Breast epithelium (tissue), 4 donors: ENCODE measurements at places on chromosomes 12 and 14. TPM values are rescaled to one million over a fixed set of nuclear protein-coding genes. Genes with fewer than 3 reads are reported as not detected.

TULP3 gene
- 20.8 TPM for total RNA-seq

GRCh38 chr12:78824918-78825317, 39.7 kb upstream of the SYT1 start:
- no peak for DNase-seq
- no peaks in the 10 kb centered on the region for H3K36me3 ChIP-seq
- H3K27me3 ChIP-seq: no peaks in the 10 kb centered on the region
- no peak overlapping the region for H3K27ac ChIP-seq

DNA sequence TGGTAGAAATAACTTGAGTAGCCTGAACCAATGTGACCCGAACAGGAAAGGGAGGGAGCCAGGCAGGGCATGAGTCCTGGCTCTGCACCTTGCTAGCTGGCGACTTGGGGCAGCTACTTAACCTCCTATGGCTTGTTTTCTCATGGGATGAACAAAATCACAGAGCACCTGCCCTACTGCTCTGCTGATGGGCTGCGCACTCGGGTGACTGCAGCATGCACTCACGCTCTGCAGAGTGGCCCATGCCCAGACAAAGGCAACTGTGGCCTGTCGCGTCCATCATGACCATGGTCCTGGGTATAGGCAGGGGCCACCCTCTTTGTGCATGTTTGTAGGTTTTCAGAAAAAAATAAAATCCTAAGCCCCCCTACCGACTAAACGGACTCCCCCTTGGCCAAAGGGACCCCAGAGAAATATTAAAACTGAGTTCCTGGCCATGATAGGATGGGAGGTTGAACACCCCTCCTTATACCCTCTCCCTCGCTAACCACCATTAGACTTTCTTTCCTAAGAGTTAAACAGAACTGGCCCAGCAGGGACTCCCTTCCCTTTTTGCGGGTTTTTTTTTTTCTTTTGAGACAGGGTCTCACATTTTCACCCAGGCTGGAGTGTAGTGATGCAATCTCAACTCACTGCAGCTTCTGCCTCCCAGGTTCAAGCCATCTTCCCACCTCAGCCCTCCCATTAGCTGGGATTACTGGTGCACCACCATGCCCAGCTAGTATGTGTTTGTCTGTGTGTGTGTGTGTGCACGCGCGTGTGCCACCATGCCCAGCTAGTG, 32.5 kb downstream of the VWF start:
- no peak overlapping the region for H3K4me3 ChIP-seq
- no peaks in the 10 kb centered on the region for H3K36me3 ChIP-seq
- H3K4me1 ChIP-seq: peaks cover 7% of the 10 kb centered on the region
- no peak overlapping the region for H3K27ac ChIP-seq

DNA sequence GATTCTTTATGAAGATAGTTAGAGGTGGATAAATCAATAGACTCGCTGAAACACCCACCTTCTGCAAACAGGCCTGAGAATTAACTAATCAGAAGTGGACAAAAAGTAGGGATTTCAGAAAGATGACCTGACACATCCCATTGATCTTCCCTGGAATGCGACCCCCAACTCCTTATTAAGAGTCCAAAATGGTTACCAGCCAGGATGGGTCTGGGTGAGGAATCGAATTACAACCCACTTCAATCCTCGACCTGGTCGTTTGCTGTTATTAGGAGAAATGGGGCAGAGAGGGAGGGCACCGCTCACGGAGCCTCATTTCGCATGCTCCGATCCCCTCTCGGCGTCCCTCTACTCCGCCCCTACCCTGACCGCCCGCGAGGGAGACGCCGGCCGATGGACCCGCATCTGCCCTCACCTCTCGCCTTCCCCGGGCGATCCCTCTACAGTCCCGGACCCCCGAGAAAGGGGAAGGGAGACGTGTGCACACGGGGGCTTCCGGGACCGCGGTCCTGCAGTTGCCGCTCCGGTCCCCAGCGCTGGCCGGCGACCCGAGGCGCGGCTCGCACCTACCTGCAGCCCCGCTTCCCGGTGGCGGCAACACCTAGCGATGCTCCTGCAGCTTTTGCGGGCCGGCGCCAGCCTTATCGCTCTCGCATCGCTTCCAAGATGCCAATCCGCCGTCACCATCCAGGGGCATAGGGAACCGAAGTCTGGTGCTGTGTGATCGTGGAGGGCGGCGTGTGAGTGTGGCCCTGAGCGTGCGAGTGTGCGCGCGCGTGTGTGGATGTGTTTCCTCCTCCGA, 69.3 kb upstream of the USP15 start:
- H3K36me3 ChIP-seq: no peaks in the 10 kb centered on the region
- peaks cover 5% of the 10 kb centered on the region for H3K4me1 ChIP-seq
- H3K27ac ChIP-seq: no peak overlapping the region
- no peak for DNase-seq
- H3K4me3 ChIP-seq: peak overlapping the region; percentile 43

GRCh38 chr12:110316861-110317260, 35.8 kb downstream of the ATP2A2 start:
- no peaks in the 10 kb centered on the region for H3K36me3 ChIP-seq
- H3K4me3 ChIP-seq: no peak overlapping the region
- H3K4me1 ChIP-seq: no peaks in the 10 kb centered on the region

DAO gene
- total RNA-seq: not detected

GRCh38 chr12:65162609-65163008, 6.8 kb upstream of the LEMD3 start:
- no peaks in the 10 kb centered on the region for H3K36me3 ChIP-seq
- H3K4me1 ChIP-seq: no peaks in the 10 kb centered on the region
- no peak overlapping the region for H3K27ac ChIP-seq
- no peak for DNase-seq
- no peak overlapping the region for H3K4me3 ChIP-seq
- no peaks in the 10 kb centered on the region for H3K27me3 ChIP-seq

GRCh38 chr14:68135566-68135965, 316.0 kb downstream of the RAD51B start:
- H3K4me1 ChIP-seq: no peaks in the 10 kb centered on the region
- no peaks in the 10 kb centered on the region for H3K27me3 ChIP-seq
- no peaks in the 10 kb centered on the region for H3K36me3 ChIP-seq
- peak overlapping the region; percentile 44 for H3K27ac ChIP-seq
- H3K4me3 ChIP-seq: no peak overlapping the region

GRCh38 chr14:105888784-105889665, 362.6 kb downstream of the TMEM121 start:
- no peaks in the 10 kb centered on the region for H3K36me3 ChIP-seq
- H3K4me3 ChIP-seq: no peak overlapping the region
- DNase-seq: no peak
- H3K27me3 ChIP-seq: no peaks in the 10 kb centered on the region
- no peak overlapping the region for H3K27ac ChIP-seq

- H3K27me3 ChIP-seq: no peaks in the 10 kb centered on the region
- peaks cover 5% of the 10 kb centered on the region for H3K4me1 ChIP-seq
- H3K36me3 ChIP-seq: no peaks in the 10 kb centered on the region
These were observed 59.6 kb downstream of the DIP2B start for GRCh38 chr12:50564237-50564947.

MARK3 gene
- 87.5 TPM for total RNA-seq

TMCC3 gene
- total RNA-seq: 17.0 TPM

DNA sequence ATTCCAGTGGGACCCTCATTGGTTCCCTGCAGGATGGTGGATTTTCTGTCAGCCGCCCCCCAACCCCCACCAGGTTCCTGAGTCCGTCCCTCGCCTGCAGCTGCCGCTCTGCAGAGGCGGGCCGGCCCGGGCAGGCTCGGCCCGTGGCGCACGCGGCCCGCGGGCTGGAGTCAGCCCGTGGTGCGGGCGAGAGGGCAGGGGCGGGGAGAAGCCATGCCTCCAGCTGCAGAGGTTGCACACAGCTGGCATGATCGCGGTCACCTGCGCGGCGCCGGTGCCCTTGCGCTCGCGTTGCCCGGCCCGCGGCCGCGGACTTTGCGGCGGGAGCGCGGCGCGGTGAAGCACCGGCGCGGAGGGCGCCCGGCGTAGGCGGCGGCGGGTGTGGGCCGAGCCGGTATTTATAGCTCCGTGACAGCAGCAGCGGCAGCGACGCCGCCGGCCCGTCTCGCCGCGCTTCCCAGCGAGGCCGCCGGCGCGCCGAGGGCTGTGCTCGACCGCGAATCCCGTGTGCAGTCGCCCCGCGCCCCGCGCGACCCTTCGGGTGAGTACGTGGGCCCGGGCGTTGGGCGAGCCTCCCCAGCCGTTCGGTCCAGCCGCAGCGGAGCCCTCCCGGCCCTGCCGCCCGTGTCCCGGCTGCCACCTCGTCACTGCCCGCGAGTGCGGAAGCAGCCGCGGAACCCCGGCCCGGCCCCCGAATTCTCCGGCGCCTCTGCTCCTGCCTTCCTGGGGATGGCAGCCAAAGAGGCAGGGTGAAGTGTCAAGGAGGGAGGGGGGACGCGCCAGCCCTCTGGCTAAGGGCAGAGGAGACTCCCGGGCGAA, at the start of gene TMEM117:
TSS of gene TMEM117 (plus strand) at position 426 of the 819 bp plus-strand sequence.
- peak; percentile 39 for DNase-seq
- peak within 1 kb of the TSS; percentile 77 for H3K4me3 ChIP-seq

- peak overlapping the region; percentile 76 for H3K27ac ChIP-seq
- H3K27me3 ChIP-seq: no peaks in the 10 kb centered on the region
- peak overlapping the region; percentile 21 for H3K4me3 ChIP-seq
- no peaks in the 10 kb centered on the region for H3K4me1 ChIP-seq
- no peak for DNase-seq
- no peaks in the 10 kb centered on the region for H3K36me3 ChIP-seq
These were observed 39.3 kb upstream of the TMCC3 start for GRCh38 chr12:94689646-94690036.

GRCh38 chr12:51020448-51021182, 5.6 kb downstream of the SLC11A2 start:
- peak overlapping the region; percentile 22 for H3K27ac ChIP-seq
- no peaks in the 10 kb centered on the region for H3K27me3 ChIP-seq
- no peak for DNase-seq
- no peak overlapping the region for H3K4me3 ChIP-seq

DNA sequence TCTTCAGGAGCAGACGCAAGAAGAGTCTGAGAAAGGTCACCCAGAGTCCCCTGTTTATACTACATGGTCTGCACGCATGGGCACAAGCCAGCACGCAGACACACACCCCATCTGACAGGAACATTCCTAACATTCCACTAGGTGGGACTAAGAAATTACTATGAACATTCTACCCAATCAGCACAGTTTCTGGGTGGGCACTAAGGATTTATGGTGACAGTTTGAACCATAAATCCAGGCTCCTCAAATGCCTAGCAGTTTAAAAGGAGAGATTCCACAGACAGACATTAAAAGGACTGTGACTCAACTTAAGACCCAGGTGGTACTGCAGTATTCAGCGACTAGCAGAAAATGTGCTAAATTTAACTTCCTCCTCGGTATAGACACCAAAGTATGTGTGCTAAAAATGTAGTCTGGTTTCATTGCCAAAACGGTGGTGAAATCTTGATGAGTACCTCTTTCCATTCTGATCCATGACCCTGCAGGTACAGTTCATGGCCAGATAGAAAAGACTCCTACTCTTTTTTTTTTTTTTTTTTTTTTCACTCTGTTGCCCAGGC, 16.2 kb downstream of the ABHD4 start:
- H3K4me3 ChIP-seq: no peak overlapping the region
- no peak for DNase-seq
- peaks cover 6% of the 10 kb centered on the region for H3K36me3 ChIP-seq
- H3K27me3 ChIP-seq: no peaks in the 10 kb centered on the region

FGD6 gene
- total RNA-seq: 28.0 TPM

GRCh38 chr12:107393043-107393717, 292.4 kb upstream of the PWP1 start:
- H3K27ac ChIP-seq: no peak overlapping the region
- DNase-seq: no peak
- no peaks in the 10 kb centered on the region for H3K27me3 ChIP-seq
- no peaks in the 10 kb centered on the region for H3K4me1 ChIP-seq

KMT2D gene
- total RNA-seq: 35.4 TPM

ACVRL1 gene
- 24.7 TPM for total RNA-seq

SLC39A9 gene
- 73.8 TPM for total RNA-seq

DNA sequence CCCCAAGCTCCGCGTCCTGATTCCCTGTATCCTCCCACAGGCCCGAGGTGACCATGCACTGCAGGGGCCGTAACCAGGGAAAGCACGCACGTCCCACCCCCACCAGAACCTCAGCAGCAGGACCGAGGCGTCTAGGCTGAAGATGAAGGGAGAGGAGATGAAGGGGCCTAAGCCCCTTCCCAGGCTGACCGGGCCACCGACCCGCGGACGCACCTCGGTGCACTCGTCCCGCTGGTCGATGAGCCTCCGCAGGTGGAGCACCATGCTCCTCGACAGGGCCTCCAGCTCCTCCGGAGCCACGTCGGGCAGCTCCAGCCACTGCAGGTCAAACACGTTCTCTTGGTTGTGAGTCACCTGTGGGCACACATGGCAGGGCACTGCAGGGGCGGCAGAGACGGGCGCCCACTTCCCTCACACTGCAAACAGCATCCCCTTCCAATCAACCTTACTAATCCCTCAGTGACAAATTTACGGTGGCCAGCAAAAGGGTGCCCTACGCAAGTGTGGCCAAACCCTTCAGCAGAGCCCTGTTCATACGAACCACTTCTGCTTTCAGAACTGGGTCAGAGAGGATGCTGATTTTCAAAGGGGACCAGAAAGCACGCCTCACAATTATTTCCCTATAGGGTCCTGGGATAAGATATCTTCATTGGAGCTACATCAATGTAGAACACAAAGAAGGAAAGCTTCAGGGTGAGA, 77.8 kb downstream of the CCDC88C start:
- DNase-seq: no peak
- no peaks in the 10 kb centered on the region for H3K4me1 ChIP-seq
- no peaks in the 10 kb centered on the region for H3K36me3 ChIP-seq

DNA sequence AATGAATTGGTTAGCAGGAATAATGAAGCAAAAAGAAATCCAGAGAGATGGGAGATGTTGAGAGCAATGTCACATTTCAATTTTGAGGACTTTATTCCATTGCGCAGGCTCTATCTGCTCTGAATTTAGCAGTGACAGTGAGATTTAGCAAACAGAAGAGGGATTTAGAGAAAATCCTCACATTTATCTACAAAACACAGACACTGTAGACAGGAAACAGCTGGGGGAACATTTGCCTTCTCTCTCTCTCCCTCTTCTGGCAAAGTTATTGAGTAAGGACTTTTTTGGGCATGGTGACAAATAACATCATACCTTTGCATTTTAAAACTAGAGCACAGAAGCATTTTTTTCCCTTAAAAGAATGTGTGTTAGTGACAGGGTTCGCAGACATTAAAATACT, at the start of gene IGF1:
TSS of gene IGF1 (minus strand) at position 158 of the 400 bp plus-strand sequence. CDS start 182 bp downstream, outside the sequence.
- H3K27ac ChIP-seq: peak within 1 kb of the TSS; percentile 61
- no peak for DNase-seq
- no peaks in the 10 kb centered on the region for H3K27me3 ChIP-seq
- H3K4me1 ChIP-seq: no peaks in the 10 kb centered on the region
- peak within 1 kb of the TSS; percentile 40 for H3K4me3 ChIP-seq
